ENCODE measurements at places on chromosomes 16 and 17. TPM values are rescaled to one million over a fixed set of nuclear protein-coding genes. Genes with fewer than 3 reads are reported as not detected.

DNA sequence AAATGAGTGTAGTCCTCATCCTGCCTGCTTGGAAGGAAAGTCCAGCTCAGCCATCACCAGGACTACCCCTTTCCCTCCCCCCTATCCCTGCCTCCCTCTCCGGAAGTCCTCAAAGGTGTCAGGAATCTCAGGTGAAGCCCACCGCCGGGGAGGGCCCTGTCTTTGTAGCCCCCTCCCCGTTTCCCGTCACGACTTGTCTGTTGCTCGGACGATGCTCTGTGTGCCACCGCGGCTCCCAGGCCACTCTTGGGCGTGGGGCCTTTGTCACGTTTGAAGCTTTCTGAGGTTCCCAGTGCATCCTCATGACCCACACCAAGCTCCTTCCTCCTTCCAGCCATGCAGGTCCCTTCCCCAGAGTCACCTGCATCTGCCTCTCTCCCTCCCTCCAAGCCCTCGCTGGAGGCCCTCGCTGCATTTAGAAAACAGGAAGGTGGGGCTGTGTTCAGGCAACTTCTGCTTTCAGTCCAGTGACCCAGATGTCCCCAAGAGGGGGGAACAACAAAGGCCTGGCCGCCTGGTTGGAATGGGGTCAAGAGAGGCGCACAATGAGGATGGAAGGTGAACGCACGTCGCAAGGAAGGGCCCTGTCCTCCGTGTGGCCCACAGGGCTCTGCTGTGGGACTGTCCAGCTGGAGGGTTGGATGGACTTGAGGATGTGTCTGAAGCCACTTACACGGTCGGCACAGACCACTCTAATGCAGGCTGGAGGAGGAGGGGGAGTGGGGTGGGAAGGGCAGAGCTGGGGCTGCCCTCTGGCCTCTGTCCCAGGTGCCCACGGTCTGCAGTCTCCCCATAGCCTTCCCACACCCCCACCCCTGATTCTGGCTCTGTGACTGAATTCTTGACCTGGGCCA is 59.9 kb downstream of the OR1D5 start:
- no peak for DNase-seq

- no peak for DNase-seq
Measured at GRCh38 chr17:74361230-74362068, at the start of gene BTBD17. Gene BTBD17 (minus strand): TSS chr17:74361868. CDS start chr17:74361819, 49 bp downstream.

DNA sequence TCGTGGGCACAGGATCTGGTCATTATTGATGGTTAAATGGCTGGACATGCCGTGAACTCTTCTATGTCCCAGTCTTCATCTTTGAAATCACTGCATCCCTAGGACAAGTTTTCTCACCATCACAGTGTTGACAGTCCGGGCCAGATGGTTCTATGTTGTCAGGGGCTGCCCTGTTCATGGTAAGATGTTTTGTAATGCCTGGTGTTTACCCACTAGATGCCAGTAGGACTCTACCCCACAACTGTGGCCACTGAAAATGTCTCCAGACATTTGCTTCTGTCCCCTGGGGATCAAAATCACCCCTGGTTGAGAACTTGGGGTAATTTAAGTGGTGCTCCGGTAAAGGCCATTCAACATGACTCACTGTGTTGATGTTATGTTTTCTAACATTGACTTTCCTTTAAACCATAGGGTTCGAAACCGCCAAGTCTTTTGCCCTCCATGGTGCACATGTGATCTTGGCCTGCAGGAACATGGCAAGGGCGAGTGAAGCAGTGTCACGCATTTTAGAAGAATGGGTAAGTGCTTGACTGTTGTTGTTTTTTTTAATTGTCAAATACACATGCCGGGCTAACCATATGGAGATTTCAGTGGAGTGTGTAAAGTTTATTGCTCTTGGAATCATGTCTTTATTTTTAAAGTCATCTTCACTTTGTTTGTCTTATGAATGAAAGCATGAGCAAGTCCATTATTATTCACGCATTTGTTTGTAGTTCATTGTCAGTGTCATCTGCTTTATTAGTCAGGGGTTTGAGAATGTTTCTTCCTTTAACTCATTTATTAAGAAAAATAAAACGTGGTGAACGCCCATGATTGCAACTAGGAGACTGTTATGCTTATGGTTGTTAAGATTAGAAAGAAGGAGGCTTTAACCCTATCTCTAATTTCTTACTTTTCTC is 64.6 kb downstream of the WWOX start:
- DNase-seq = no peak

Gene KRTAP2-1
- total RNA-seq = not detected

Gene CNTNAP4
- not detected for total RNA-seq

Gene RDM1
- 0.53 TPM for total RNA-seq

Data from esophagus squamous epithelium (tissue), 5 donors.